ENCODE measurements at places on chromosomes 13 and 19.

DNA sequence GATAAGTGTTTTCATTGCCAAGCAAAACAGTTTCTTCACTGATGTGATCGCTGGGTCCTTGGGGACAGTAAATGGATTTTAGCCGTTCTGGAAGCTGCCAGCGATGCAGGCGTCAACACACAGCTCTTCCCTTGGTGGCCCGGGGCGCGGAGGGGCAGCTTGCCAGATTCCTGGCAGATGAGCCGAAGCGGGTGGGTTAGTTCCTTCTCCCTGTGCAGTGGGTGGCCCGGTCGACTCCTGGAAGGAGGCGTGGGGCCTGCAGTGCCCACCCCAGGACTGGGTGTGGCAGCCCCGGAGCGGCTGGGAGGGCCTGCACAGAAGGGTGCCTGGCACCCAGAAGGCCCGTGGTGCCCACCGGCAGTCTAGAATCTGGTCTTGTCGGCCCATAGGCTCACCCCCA lies 69.0 kb downstream of the KDM4B start:
- no peak for DNase-seq

DNA sequence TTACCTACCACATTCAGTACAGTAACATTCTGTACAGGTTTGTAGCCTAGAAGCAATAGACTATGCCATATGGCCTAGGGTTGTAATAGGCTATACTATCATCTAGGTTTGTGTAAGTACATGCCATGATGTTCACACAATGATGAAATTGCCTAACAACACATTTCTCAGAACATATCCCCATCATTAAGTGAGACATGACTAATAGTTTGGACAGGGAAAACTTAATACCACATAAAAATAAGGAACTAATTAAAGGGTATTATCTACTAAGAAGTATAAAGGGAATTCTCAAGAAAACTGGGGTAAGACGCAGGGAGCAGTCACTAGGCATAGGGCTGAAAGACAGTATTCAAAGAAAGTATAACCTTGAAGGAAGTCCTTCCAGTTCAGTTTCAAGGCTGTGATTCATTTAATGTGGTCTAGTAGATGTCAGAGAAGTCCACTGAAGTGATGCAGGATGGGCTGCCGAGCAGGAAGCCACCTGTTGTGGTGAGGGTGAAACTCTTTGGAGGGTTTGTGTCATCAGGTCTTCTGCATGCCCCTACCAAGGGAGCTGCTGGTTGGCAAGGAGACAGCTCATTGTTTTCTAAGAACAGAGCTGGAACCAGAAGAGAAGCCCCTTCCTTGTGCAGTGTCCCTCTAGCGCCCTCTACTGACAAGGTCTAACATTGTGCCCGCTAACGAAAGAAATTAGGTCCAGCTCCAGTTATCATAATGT lies 122.9 kb downstream of the OLFM4 start:
- peak; percentile 32 for DNase-seq

- DNase-seq: no peak
These were observed 83.1 kb upstream of the OXGR1 start for GRCh38 chr13:97077341-97077740.

DNA sequence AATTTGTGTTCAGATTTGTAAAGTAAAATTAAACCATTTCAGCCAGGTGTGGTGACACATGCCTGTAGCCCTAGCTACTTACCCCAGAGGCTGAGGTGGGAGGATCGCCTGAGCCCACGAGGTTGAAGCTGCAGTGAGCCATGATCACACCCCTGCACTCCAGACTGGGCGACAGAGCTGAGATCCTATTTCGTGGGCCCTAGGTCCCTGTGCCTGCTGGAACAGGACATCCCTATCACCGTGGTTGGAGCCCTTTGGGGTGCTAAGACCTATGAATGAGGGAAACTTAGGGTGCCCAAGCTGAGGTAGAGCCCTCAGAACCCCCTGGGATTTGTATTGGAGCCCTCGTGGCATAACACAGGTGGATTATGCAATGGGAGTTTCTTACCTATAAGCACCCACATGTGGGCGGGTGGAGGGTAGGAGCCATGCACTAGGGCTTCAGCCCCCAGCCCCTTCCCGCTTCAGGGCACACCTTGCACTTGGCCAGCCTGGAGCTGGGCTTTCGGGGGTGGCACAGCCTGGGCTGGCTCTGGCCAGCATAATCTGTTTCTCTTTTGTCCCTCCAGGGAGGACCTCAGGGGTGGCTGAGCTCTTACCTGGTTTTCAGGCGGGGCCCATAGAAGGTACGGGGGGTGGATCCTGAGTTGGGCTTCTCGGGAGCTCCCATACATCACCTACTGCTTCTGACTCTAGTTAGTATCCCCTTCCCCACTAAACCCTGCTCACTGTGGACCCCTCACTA lies 7.2 kb upstream of the USF2 start:
- DNase-seq: no peak

GRCh38 chr19:33437393-33437820 lies 63.9 kb downstream of the CEBPG start:
- DNase-seq: no peak

GRCh38 chr19:21143428-21143827 lies 1.6 kb downstream of the ZNF431 start:
- no peak for DNase-seq

- no peak for DNase-seq
These were observed 128.2 kb downstream of the STOML3 start for GRCh38 chr13:38862443-38862842.

All from GM12878 (cell line).